Kasumi-1 (cell line): ENCODE measurements at places on chromosomes 6 and 20.

DNA sequence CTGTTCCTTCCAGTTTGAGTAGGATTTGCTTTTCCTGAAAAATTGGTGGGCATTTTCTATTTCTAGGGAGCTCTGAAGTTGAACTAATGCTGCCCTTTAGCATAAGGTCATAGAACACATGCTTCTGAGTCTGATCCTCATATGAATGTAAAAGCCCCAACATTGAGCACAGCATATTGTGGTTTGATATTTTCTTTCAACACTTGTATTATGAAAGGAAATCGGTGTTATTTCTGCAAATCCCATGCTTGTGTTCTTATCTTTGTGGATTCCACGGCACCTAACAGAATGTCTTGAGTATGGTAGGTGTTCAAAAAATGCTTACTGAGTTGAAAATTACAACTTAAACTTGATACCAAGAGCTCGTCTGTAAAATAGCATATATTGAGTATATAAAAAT is 85.8 kb downstream of the TRMT11 start:
- DNase-seq: no peak

DNA sequence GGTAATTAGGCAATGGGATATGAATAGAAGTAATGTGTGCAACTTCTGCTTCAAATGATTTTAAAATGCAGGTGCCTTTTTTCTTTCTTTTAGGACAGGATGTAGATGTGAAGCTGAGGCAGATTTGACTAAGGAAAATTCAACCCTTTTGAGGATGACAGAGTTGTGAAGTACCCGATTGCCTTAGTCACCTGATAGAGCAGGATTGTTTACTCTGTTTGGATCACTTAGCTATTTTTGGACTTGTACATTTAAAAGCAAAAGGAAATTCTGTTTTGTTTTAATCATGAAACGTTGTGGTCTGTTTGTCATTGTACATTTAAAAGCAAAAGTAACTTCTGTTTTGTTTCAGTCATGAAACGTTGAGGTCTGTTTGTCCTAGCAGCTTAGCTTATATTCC is 143.4 kb downstream of the FAM83B start:
- DNase-seq: no peak

DNA sequence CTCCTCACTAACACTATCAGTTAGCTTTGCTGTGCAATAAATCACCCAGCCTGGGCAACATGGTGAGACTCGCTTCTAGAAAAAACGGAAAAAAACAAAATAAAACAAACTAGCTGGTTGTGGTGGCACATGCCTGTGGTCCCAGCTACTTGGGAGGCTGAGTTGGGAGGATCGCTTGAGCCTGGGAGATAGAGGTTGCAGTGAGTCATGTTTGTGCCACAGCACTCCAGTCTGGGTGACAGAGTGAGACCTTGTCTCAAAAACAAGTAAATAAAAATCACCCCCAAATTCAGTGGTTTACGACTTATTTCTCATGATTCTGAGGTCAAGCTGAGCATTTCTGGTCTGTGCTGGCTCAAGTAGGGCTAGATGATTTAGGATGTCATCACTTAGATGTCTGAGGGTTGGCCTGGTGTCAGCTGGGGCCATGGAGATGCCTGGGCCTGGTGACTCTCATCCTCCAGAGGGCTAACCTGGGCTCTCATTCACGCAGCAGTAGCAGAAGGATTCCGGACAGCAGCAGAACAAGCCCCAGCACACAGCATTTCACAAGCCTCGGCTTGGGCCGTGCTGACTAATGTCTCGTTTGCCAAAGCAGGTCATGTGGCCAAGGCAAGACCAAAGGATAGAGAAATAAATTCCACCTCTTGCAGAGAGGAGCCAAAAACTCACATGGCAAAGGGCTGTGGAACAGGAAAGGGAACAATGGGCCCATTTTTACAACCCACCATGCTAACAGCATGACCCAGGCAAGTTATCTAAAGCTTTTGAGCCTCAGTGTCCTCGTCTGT is 32.5 kb downstream of the MGME1 start:
- DNase-seq: no peak

DNA sequence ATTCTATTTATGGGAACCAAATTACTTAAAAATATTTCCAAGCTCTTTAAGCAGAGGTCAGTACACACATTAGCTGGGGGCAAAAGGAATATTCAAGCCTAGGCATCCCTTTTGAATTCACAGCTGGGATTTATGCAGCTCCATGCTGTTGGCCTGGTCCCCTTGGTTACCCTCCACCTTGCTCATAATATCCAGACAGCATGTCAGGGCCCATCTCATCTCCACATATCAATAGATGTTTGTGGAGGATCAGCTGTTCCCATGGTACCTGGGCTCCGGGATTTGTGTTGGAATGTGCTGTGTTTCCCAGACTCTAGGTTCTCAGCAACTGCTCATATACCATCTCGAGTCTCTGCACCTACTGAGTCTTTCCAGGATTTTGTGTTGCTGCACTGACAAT is 534.8 kb downstream of the BMP2 start:
- DNase-seq: no peak

- no peak for DNase-seq
These were observed 176.1 kb downstream of the TRIM27 start for GRCh38 chr6:28747631-28748157.

DNA sequence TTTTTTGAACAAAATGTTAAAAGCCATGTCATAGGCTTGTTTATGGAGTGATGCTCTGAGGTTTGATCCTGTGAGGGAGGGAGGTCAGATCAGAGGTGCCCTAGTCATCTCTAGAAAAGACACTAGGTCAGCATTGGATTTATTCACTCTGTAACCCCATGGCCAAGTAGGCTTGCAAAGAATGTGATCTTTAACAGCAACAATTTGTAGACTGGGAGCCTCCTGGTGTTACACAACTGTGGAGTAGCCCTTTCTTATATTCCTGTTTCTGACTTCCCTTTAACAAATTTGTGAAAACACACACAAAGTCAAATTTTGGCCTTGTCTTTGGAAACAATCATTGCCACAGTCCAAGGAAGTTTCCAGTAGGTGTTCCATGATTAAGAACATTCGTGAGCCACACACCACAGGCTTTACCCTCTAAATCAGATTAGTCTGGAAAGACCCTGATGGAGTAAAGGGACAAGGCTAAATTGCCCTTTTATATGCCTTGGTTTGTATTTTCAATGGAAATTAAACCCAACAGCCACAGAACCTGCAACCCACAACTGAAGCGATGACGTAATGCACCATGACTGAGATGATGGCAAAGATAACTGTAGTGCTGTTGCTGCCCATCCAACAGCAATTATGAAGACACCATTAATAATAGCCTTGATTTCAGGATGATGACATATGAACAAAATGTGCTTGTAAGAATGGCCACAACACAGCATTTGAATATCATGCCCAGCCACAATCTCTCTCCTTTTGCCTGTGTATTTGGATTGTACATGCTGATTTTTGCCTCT is 22.1 kb downstream of the SCP2D1 start:
- no peak for DNase-seq

- no peak for DNase-seq
These were observed 144.5 kb upstream of the FLRT3 start for GRCh38 chr20:14481863-14482262.

GRCh38 chr6:35079311-35080000 is 61.7 kb downstream of the TCP11 start:
- DNase-seq: no peak

GRCh38 chr6:48765352-48765961 is 654.5 kb upstream of the PTCHD4 start:
- peak; percentile 73 for DNase-seq

DNA sequence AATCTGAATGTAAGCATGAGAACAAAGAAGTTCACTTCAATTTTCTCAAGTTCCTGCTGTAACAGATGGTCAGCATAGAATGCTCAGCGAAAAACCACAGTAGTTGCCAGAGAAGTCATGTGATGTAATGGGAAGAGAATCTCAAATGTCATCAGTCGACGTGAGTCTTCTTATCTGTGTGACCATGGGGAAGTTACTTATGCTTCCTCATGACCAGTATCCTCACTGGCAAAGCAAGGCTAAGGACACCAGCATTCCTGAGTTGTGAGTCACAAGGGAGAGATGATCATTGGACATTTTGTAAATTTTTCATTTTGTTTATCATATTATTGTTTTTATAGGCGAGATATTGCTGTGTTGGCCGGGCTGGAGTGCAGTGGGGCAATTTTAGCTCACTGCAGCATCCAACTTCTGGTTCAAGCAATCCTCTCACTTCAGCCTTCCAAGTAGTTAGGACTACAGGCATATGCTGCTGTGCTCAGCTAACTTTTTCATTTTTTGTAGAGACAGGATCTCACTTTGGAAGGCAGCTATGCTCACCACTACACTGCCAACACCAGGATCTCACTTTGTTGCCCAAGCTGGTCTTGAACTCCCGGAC is 21.9 kb downstream of the SGK1 start:
- peak; percentile 94 for DNase-seq

GRCh38 chr6:28402197-28402596 is 2.6 kb upstream of the ZSCAN12 start:
- no peak for DNase-seq

DNA sequence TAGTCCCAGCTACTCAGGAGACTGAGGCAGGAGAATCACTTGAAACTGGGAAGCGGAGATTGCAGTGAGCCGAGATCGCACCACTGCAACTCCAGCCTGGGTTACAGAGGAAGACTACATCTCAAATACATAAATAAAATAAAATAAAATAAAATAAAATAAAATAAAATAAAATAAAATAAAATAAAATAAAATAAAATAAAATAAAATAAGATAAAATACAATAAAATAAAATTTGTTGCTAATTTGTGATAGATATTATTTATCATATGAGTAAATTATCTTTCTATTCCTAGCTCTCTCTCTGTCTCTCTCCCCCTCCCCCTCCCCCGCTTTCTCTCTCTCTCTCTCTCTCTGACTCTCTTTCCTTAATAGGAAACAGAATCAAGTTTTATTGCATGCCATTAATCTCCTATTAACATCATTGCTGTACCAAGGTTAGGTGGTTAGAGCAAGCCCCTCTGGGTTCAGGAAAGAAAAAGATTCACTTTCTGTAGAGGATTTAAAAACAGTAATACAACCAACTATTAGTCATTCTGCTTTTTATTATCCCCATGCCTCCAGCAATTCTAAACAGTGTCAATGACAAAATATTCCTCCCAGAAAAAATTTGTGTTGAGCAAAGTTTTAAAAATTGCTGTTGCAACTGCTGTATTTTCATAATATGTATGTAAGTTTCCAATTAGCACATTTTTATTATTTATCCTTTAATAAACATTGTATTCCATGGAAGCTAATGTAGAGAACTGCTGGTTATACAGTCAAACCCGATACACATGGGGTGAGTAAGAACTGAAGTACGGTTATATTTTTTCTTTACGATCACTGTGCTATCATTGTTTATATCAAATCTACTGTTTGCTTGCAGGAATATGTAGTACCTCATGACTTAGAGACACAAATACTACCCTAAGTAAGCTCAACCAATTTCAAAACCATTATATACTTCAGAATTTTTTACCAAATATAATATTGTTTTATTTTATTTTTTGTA is 22.1 kb downstream of the BMP5 start:
- DNase-seq: no peak

DNA sequence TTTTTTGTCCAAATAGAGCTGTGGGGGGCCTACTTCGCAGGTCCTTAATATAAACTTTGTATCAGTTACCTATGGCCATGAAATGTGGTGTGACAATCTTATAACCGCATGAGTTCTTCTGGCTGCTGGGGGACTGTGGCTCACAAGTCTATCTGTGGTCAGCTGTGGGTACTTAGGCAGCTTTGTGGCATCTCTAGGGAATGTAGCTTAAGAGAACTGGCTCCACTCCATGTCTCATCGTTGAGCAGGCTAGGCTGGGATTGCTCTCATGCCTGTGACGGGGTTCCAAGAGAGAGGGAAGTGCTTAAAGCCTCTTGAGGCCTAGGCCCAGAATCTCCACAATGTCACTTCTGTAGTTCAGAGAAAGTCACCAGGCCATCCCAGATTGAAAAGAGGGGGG is 140.5 kb downstream of the BTBD3 start:
- DNase-seq: no peak

DNA sequence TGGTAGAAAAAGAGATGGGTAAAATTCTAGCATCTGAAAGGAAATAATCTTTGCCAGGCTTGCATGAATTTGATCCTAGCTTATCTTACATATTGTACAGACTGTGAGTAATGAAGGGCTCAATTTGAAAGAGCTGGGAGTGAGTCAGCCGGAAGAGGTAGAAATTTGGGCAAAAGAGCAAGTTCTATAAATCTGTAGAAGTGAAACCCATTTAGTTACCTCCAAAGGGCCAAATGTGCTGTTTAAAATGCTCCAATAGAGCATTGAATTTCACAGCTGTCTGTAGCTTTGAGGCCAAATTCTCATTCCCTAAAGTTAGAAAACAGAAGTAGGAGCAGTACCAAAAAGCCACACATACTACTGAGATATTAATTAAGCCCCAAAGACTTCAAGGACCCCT is 466.1 kb downstream of the BTBD3 start:
- DNase-seq: no peak

GRCh38 chr20:42959996-42960395 is 229.7 kb downstream of the PTPRT start:
- no peak for DNase-seq

- DNase-seq: no peak
These were observed 273.3 kb upstream of the JARID2 start for GRCh38 chr6:14972379-14973067.

DNA sequence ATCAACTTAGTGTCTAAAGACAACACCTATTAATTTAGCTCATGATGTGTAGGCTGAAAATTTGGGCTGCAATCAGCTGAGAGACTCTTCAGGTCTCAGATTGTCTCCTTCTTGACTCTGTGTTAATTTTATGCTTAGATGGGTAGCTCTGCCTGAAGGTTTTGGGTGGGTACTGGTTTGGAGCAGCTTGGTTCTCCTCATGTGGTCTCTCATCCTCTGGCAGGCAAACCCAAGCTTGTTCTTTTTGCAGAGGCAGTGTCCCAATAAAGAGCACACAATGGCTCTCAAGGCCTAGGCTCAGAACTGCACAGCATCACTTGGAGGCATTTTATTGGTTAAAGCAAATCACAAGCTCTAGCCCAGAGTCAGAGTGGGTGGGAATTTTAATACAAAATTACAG is 280.6 kb downstream of the BTBD3 start:
- no peak for DNase-seq

GRCh38 chr6:139762587-139763031 is 388.2 kb upstream of the CITED2 start:
- peak; percentile 26 for DNase-seq

DNA sequence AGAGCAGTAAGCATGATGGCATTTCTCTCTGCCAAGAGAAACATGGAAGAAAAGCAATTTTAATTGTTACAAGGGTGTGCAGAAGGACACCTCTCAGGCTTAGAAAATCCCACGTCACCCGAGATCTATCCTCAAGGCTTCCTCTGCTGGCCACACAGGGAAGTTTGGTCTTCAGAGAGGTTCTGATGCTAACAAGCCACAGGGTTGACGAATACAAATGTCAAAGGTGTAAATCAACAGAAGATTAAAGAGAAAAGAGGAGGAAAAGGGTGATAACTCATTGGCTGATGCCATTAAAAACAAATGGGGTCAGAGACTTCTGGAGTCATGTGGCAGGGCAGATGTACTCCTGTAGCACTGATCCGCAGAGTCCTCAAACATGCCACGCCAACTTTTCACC is 33.6 kb upstream of the SPDEF start:
- DNase-seq: no peak

GRCh38 chr6:28953039-28953584 is 29.3 kb upstream of the TRIM27 start:
- no peak for DNase-seq

GRCh38 chr6:87645080-87645479 is 55.1 kb downstream of the ORC3 start:
- no peak for DNase-seq

- DNase-seq: no peak
These were observed 172.8 kb upstream of the SNX9 start for GRCh38 chr6:157650261-157650640.

- no peak for DNase-seq
These were observed 361.1 kb downstream of the NRN1 start for GRCh38 chr6:5645328-5646290.

- DNase-seq: no peak
These were observed 33.7 kb upstream of the KCNQ5 start for GRCh38 chr6:72588155-72588554.
